ENCODE measurements at places on chromosomes 16 and 17.

DNA sequence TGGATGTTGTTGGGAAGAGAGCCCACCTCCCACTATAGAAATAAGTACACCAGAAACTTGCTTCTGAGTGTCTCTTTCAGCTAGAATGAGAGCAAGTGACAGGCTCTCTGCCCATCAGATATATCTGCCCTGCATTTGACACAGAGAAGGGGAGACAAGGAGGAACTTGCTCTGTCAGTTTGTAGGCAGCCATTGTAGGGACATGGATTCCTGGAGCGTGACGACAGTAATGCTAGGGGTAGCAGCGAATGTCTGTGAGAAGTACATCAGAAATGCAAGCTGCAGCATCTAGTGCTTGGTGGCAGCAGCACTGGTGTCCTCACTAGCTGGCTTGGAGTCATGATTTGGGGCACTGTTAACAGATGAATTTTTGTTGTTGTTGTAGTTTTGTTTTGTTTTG, 23.0 kb downstream of the ZNF200 start:
- no peak for DNase-seq

DNA sequence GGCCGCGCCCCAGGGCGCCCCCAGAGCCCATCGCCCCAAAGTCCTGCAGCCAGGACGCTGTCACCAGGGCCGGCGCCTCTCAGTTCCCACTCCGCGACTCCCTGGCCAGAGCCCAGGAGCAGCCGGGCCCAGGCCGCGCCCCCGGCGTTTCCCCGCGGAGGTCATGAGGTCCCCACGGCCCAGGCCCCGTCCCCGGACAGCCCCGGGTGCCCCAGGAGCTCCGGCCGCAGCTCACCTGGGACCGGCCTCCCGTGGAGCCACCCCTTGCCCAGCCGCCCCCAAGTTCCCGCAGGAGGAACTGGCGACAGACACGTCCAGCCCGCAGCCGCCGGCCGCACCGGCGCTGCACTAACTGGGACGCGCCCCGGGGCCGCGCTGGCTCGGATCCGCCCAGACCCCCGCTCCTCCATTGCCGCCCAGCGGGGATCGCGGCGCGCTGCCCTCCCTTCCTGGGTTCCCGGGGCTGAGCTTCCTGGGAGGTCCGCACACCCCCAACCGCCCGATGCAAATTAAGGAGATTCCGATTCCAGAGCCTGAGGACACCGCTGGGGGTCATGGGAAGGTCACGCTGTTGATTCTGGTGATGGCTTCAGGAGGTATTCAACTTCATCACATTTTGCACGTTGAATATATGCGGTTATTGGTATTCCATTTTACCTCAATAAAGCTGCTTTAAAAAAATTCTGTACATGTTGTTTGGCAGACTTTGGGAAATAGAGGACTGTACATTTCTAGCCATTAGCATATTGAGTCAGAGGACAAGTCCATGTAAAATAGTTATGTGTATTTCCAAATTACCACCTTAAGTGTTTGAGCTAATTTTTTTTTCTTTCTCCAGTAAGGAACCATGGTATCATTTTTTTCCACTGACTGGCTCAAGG, 9.9 kb downstream of the AHSP start:
- no peak for DNase-seq

GRCh38 chr17:58521680-58522079, 7.2 kb upstream of the MTMR4 start:
- DNase-seq = no peak

- DNase-seq = no peak
These were observed 57.2 kb upstream of the NLK start for GRCh38 chr17:27985306-27985705.

GRCh38 chr17:78665387-78665951, 88.3 kb upstream of the DNAH17 start:
- DNase-seq = no peak

All from NCI-H187 (cell line).